NCI-H187 treated with DMSO at 0.1 percent for 48 hours (cell line): ENCODE measurements at places on chromosomes 2 and 18.

DNA sequence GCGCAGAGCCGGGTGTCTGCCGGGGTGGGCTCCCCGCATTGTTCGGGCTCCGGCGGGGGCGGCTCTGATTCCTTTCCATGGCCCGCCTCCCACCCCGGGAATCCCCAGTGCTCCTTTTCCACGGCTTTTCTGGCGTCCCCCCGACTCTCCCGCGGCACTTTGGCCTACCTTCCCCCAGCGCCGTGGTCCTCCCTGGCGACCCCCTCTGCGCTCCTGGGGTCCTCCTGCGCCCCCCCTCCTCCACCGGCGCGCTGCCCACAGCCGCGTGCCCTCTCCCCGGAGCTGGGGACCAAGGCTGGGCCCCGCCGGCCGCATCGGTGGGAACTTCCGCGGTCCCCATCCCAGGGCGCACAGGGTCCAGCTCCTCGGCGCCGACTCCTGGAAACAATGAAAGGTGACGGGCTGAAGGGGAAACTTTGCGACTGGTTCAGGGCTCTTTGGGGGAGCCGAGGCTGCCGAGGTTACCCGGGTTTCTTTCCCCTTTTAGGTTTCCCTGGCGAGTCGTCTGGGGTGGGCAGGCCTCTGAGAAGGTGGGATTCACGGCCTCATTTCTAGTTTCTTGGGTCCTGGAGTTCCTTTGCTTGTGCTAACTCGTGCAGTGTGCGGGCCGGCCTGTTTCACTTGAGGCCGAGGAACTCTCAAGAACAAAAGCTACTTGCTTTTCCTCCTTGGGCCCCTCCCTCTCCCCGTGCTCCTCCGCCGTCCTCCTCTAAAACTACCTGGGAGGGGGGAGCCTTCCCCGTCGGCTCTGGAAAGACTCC is 2.2 kb downstream of the TGIF1 start:
- no peak for DNase-seq

DNA sequence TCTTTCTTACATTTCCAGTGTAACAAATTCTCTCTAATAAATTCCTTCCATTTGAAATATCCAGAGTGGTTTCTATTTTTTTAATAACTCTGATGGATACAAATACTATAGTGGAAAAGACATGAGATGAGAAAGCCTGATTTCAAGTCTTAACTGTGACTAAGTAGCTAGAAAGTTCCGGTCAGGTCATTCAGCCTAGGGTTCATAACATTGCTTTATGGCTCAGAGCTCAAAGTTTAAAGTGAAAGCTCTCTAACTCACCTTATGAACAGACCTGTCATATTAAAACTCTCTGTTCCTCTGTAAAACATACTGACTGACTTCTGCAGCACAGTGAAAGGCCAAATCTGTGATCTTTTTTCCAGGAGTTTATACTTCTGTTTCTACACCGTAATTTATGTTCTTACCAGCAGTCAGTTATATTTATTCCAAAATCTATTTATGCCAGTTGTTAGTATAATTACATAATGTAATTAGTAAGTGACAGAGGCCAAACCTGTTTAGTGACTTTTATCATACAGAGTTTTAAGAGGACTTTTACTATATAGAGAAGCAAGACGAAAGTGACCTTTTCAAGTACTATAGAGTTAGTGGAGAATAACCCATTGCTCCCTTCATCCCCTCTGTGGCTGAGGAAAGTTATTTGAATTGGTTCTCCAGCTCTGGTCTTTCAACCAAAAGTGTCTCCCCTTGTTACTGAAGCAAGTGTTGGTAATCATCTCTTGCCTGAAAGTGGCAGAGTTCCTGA is 118.8 kb upstream of the PDE1A start:
- no peak for DNase-seq

GRCh38 chr2:156396126-156396525 is 40.1 kb upstream of the GPD2 start:
- DNase-seq = no peak

- no peak for DNase-seq
These were observed 45.0 kb downstream of the MTA3 start for GRCh38 chr2:42613281-42614064.

GRCh38 chr2:190267302-190267701 is 52.3 kb downstream of the HIBCH start:
- no peak for DNase-seq

GRCh38 chr2:233817361-233817911 is 36.9 kb downstream of the HJURP start:
- DNase-seq = no peak

DNA sequence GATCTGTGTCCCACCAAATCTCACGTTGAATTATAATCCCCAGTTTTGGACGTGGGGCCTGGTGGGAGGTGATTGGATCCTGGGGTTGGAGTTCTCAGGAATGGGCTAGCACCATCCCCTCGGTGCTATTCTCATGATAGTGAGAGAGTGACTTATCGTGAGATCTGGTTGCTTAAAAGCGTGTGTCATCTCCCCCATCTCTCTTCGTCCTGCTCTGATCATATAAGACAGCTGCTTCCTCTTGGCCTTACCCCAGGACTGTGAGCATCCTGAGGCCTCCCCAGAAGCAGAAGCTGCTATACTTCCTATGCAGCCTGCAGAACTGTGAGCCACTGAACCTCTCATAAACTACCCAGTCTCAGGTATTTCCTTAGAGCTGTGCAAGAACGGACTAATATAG is 163.7 kb upstream of the NDUFV2 start:
- no peak for DNase-seq

DNA sequence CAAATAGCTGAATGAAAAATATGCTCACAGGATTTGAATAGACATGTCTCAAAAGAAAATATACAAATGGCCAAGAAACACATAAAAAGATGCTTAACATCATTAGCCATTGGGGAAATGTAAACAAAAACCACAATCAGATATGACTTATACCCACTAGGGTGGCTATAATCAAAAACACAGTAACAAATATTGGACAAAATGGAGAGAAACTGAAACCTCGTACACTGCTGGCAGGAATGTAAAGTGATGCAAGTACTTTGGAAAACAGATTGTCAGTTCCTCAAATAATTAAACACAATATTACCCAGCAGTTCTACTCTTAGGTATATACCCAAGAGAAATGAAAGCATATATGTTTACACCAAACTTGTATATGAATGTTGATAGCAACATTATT is 213.0 kb downstream of the PHLPP1 start:
- DNase-seq = no peak

- DNase-seq = no peak
These were observed 26.1 kb upstream of the SYT4 start for GRCh38 chr18:43303376-43303775.

DNA sequence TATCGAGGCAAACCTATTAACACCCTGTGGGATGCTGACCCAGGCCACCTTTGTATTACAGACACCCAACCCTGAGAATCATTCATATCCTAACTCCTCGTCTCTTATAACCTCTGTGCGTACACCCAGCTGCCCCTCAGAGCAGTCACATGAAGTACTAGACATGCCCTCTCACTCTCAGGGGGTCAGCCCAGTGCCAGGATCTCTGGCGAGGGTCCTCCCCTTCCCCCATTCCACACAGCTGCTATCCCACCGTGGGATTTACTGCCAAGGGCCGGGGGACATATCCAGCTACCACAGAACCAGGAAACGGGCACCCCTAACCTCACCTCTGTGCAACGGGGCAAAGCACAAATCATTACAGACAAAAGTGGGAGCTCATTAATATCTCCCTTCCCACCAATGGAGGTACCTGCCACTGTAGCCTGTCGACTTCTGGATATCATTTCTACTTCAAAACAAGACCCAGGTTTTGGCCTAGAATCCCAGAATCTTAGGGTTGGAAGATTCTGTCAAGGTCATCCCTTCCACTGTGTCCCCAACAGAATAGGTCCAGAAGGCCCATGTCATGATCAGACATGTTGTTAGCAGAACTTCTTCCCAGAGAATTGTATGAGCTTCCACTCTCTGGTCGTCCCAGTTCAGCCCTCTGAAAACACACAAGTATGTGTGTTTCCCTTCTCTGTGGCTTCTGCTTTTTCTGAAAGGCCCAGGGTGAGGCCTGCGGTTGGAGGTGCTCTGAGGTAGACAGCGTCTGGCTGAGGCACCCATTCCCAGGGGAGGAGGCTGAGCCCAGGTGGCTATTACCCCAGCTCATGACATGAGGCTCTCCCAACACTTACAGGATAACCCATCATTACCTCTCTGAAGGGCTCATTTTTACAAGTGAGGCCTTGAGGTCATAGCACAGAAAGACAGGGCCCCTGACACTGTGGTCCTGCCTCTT is 1.7 kb downstream of the TMBIM1 start:
- DNase-seq = no peak

DNA sequence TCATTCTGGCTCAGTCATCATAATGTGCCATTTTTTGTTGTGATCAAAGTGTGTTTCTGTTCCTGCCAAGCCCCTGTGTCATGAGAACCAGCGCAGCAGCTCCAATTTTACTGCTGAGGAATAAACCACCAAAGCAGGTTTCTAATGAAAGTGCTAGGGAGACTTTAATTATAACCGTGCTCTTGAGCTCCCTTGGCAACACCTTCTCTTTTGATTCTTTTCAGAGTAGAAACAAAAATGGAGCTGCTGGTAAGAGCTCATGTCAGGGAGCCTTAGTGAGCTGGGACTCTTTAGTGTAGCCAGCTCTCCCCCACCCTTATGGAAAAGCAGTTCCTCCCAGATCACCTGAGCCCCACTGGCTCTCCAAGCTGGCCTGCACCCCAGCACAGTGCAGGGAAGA is 74.3 kb downstream of the LYPD1 start:
- no peak for DNase-seq

DNA sequence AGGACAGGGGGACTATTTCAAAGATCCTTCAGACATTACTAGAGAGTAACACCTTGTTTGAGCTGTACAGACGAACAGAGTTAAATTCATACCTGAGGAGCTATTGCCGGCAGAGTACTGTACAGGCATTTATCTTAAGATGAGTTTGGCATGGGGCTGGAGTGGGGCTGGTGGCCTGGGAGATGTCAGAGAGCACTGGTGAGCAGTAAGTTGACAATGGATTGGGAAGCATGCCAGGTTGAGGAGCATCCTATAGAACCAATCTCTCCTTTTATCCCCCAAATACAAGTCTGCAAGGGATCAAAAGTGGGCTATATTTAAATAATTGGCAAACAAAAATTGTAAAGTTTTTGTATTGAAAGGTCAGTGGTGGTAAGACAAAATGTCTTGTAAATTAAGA is 58.6 kb downstream of the ADCYAP1 start:
- DNase-seq = no peak

- no peak for DNase-seq
These were observed 2.6 kb upstream of the REG3A start for GRCh38 chr2:79162132-79162531.

DNA sequence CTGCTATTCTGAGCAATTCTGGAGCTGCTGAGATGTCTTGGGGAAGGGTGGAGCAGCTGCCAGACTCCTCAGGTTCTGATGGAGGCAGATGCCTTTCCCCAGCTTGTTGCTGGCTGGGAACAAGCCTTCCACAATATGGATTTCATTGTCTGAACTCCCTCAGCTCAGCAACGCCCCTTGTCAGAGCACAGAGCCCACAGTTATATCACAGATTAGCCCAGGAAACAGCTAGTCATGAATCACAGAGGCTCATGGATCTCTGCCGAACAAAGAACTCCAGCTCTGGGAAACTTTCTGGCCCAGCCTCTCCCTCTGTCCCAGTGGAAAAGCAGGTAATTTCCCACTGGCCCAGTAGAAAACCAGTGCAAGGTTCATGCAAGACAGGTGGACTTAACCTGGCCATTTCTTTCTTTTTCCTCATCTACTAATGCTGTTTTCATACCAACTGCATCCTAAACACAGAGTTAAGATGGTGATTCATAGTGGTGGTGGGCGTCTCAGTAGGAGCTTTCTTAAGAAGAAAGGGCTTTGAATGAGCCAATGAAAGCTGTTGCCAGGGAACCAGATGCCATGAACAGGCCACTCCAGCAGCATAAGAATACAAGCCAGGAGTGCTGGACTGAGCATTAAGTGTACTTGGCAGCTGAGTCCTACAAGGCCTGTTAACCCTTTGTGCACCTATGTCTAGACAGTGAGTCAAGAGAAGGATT is 8.7 kb upstream of the KIAA2012 start:
- DNase-seq = peak; percentile 34

- no peak for DNase-seq
These were observed 41.7 kb downstream of the FRZB start for GRCh38 chr2:182824767-182825158.

GRCh38 chr18:10410472-10411308 is 43.7 kb upstream of the APCDD1 start:
- no peak for DNase-seq

DNA sequence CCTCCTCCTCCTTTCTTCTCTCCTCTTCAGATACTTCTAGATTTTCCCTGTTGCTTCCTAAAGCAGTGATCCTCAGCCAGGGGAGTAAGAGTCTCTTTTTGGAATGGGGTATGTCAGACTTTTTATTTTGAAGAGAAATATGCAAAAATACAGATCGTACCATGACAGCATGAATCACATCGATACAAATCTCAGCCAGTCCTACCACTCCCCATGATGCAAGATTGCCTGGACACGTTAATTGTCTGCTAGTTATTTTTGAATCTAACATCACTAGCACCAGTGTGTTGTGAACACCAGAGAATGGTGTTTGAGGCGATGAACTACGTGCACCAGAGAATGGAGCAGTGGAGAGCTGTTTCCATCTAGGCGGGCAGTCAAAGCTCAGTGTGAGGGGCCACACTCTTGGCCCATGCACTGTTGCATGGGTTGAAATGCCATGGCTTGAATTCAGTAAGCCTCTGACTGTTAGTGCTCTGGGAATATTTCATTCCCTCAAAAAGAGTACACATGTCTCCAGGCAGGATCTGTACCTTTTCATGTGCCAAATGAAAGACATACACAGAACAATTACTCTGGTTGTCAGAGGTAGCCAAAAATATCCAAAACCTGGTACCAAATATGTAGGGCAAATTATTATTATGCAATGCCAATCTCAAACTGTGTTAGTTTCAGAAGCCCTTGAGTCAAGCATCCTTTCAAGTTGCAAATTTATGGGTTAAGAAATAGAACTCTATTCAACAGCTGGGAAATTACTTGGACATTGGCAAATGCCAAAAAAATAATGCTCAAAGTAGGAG is 46.3 kb upstream of the RALBP1 start:
- DNase-seq = no peak

- DNase-seq = no peak
These were observed 663 bp downstream of the C2orf49 start for GRCh38 chr2:105338020-105338385.

GRCh38 chr2:241511091-241511741 is 2.8 kb upstream of the STK25 start:
- DNase-seq = no peak

- no peak for DNase-seq
These were observed 61.6 kb downstream of the MOB4 start for GRCh38 chr2:197577446-197577845.

GRCh38 chr2:43155851-43156411 is 70.5 kb downstream of the ZFP36L2 start:
- no peak for DNase-seq
